ENCODE measurements at places on chromosomes 2 and 18.

DNA sequence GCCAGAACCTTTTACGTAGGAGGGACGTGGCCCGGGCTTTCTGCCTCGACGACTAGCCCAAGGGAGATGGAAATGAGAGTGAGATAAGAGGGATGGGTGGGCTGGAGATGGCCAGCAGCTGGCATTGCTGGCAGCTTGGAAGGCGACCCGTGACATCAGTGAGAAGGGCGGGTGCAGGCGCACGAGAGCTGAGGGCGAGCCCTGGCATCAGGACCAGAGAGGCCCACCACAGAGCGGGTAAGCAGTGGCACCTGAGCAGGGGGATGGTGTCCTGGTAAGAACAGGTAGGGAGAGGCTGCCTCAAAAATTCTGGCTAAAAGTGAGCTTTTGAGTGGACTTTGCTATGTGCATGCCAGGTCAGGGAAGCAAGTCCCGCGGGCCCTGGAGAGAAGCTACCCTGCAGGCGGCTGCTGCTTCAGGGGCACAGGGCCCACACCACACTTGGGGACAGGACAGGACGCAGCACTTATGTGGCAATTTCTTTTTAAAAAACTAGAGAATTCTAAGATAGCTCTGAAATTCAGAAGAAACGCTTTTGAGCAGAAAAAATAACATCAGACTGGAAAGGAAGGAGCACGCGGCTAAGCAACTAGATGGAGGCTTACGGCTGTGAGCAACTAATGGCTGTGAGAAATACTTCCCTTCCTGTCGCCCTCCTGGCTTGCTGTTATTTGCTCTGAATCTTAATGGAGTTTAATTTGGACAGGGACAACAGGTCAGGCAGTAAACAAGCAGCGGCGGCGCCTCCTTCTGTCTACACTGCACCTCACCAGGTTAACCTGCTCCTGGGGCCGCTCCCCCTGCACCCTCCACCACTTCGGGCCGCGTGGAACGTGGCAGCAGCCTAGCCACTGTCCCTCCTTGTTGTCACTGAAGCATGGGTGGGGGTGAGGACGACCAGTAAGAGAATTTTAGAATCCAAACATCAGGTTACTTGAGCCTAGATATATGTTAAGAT is 20.5 kb downstream of the THAP4 start:
- no peak for DNase-seq

- DNase-seq, result no peak
These were observed 2.1 kb downstream of the TRIB2 start for GRCh38 chr2:12718711-12719399.

GRCh38 chr18:6478121-6478520 is 63.4 kb upstream of the L3MBTL4 start:
- DNase-seq, result no peak

GRCh38 chr2:241064008-241064801 is 37.9 kb downstream of the MTERF4 start:
- no peak for DNase-seq

- DNase-seq, result peak; percentile 23
These were observed 121.3 kb downstream of the AGAP1 start for GRCh38 chr2:235614900-235615712.

- DNase-seq, result no peak
These were observed 11.7 kb upstream of the WIPF1 start for GRCh38 chr2:174609261-174609660.

- DNase-seq, result no peak
These were observed 117.5 kb downstream of the ACTR3 start for GRCh38 chr2:114007436-114007835.

GRCh38 chr2:152445791-152446201 is 110.8 kb downstream of the FMNL2 start:
- no peak for DNase-seq

- no peak for DNase-seq
These were observed 38.9 kb upstream of the SCG2 start for GRCh38 chr2:223641082-223641481.

DNA sequence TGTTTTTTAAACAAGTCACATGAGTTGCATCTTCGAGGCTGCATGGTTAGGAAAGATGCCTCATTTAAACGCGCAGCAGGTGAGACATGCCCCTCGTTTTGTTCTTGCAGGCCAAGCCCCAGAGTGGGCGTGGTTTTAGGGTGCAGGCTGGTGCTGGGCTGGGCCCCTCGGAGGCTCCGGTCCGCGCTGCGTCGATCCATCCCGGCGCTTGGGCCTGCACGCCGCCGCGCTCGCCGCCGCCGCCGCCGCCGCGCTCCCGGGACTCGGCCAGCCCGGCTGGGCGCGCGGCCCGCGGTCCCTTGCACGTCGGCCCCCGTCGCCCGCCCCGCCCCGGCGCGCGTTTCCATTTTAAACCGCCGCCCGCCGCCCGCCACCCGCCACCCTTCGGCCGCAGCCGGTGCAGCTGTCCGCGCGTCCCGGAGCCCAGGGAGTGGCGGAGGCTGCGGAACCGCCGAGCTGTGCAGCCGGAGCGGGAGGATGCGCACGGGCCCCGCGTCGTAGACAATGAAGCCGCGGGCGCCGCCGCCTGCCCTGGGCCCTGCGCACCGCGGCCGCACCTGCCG is 175.5 kb downstream of the AGAP1 start:
- no peak for DNase-seq

DNA sequence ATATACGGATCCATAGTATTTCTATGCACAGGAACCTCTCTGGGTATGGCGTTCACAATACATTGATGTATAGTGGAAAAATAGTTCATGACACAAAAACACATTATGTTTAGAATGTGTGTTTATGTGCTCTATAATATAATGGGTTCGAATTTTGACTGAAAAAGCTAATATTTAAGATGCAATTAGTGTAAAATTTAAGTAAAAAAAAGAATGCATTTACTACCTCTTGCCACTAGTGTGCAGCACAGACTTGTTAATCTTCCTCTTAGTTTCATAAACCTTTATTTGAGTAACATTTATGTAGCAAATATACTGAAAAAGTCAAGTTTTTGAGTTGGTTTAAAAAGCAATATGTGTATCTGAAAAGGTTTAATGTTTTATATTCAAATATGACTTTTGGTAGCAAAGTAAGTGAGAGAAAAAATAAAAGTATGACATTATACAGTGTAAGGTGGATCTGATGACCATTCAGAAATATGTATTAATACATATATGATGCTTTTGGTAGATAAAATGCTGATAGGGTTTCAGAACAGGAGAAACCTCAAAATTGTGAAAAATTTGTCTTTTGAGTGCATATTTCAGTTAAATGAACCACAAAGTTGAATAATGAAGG is 49.4 kb downstream of the CCDC102B start:
- no peak for DNase-seq

GRCh38 chr2:240594511-240595380 is 8.2 kb downstream of the CAPN10 start:
- DNase-seq, result no peak

Data from NCI-H524 treated with DMSO at 0.1 percent for 48 hours (cell line).